ENCODE measurements at places on chromosomes 3 and 15.

DNA sequence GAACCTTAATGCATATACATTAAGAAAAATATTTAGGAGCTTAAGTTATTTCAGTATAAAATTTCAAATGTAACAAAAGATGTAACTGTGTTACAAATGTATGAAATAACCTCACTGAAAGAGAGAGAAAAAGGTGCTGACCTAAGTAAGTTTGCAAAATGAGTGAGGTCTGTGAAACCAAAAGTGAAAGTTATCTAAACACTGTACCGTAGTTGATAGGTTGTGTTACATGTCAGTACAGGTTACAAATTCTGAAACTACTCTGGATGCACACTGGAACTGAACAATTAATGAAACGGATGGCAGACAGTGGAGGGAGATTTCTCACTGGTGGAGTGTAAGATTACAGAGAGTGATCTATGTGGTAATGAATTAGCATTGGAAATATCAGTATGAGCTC, 420.7 kb downstream of the ZNF385D start:
- no peak for DNase-seq

GRCh38 chr3:135528413-135529015, 437.0 kb upstream of the PPP2R3A start:
- no peak for DNase-seq

DNA sequence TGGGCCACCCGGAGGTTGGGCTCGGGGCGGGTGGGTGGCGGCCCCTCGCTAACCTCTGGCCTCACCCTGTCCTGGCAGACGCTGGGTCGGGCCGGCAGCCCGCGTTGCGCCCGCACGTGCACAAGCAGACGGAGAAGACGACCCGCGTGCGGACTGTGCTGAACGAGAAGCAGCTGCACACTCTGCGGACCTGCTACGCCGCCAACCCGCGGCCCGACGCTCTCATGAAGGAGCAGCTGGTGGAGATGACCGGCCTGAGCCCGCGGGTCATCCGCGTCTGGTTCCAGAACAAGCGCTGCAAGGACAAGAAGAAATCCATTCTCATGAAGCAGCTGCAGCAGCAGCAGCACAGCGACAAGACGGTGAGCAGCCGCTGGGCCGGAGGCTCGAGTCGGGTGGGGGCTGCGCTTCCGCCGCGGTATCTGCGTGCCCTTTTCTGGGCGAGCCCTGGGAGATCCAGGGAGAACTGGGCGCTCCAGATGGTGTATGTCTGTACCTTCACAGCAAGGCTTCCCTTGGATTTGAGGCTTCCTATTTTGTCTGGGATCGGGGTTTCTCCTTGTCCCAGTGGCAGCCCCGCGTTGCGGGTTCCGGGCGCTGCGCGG, 3.7 kb downstream of the ISL2 start:
- DNase-seq = no peak

- DNase-seq = no peak
These were observed 98.6 kb upstream of the ARHGEF26 start for GRCh38 chr3:154022606-154023005.

DNA sequence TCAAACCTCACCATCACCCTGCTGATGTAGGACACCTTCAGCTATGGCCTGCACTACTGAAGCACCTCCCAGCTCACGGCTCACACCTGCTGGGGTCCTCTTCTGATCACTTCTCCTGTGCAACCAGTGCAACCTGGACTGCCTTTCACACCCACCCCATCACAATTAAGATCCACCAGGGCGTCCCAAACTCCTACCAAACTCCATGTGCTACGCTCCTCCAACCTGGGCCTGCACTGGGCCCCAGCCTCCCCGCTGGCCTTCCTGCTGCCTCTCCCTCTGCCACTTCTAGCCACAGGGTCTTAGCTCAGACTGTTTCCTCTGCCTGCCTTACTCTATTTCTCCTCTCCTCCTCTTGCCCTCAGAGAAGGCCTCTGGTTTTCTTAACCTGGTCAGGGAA, 12.8 kb downstream of the MESD start:
- no peak for DNase-seq

- DNase-seq = peak; percentile 44
These were observed 78.3 kb upstream of the CDIN1 start for GRCh38 chr15:36501063-36501678.

DNA sequence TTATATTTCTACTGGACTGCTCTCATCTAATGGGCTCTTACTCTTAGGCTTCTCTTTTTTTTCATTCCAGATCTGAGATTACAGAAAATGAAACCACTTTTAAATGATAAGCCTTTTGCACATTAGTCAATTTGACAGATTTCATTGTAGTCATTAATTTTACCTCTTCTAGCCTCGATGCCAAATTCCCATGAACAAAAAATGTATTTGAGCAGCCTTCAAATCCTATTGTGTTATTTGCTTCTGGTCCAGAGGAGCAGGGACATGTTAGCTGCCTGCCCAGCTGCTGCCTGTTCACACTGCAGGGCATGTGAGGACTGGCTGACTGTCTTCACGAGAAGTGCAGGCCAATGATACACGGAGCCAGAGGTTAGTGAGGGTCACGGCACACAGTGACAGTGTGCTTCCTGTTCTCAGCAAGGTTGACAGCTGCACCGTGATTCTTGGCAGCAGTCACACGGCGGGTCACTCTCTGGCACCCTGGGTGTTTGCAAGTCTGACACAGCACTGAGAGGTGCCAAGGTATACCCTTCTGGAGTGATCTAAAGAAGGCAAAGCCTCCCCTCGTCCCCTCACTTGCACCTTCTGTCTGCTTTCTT, 40.8 kb downstream of the KAT2B start:
- DNase-seq = peak; percentile 38

GRCh38 chr3:2783261-2783660, 326.9 kb downstream of the IL5RA start:
- DNase-seq = no peak

DNA sequence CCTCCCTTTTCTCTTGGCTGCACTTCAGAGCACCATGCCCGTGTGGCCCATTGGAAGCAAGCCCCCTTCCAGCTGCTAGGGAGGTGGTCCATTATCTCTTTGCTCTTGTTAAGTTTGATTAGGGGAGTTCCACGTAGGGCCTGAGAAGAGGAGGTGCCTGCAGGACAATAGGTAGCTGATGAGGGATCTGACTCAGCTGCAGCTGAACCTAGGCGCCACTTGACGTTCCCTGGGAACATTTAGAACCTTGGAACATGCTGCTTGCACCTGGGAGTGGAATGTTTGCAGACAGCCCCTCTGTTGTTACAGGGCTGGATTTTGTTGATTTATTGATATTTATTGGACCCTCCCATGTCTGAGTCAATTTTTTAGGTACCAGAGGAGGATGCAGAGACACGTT, 4.7 kb downstream of the SMAD3 start:
- no peak for DNase-seq

- DNase-seq = no peak
These were observed 13.4 kb upstream of the ATP13A3 start for GRCh38 chr3:194500198-194500597.

- DNase-seq = no peak
These were observed 515.3 kb upstream of the CFAP20DC start for GRCh38 chr3:59565125-59565524.

GRCh38 chr3:129421988-129422745, 6.3 kb downstream of the EFCAB12 start:
- DNase-seq = no peak

GRCh38 chr3:189289251-189289650, 117.5 kb downstream of the TPRG1 start:
- no peak for DNase-seq

DNA sequence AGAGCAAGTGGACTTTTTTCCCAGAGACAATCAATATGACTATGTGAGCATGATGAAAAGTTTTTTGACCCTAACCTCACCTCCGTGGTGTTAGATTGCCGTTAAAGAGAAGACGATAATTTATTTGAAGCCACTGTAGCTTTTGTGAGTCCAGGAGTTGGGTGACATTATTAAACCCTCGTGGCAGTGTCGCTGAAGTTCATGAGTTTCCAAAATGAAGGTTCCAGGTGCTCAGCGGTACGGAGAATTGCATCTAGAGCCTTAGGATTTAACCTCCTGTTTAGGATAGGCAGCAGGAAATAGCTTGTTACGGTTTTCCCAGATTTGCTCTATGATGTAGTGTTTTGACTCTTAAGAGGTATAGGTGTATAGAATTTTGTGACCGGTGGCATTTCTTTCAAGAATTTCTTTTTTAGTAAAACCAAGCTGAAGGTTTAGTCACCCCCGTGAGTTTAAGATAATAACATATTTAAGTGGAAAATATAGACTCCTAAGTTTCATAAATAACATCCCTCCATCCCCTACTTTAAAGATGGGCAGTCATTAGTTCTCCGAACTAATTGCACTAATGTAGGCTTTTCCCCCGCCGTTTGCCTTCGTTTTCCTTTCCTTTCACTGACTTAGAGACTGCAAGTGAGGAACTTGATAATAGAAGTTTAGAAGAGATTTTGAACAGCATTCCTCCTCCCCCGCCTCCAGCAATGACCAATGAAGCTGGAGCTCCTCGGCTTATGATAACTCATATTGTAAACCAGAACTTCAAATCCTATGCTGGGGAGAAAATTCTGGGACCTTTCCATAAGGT, 2.0 kb downstream of the SMC4 start:
- DNase-seq = no peak

- no peak for DNase-seq
These were observed 33.8 kb upstream of the IGF2BP2 start for GRCh38 chr3:185858502-185859225.

- no peak for DNase-seq
These were observed 13.6 kb downstream of the LACTB start for GRCh38 chr15:63135281-63135680.

DNA sequence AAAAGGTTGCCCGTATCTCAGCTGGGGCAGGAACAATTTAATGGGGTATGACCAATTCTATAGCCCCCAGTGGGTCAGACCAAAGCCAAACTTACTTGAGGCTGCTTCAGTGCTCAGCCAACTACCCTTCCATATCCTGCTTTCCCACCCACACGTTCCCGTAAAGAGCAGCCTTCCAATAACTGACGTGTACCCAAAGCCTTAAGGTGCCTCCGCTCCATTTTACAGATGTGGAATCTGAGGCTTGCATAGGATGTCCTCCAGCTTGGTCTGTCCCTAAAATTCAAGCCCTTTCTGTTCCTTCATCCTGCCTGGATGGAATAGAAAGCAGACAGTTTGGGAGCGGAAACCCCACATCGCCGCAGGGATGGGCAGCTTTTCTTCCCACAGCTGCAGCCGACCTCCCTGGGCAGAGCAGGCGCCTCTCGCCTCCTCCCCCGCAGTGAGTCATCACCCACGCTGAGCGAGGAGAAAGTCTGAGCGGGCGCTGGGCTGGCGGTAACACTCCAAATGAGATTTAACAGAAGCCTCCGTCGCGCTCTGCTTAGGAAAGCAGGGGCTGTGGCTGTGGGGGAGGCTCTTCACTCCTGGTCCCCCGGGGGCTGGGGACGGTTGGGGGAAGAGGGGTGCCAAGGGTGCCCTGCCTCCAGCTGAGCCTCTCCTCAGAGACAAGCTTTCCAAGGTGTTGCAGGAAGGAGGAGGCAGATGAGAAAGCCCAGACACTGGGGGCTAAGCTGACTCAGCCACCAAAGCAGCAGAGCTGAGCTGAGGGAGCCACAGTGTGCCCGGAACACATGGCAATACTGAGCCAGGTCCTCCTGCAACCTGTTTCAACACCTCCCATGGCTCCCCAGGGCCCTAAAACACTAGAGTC, 57.8 kb upstream of the HRH1 start:
- peak; percentile 45 for DNase-seq

Data from anterior cingulate cortex (tissue), 58 donors.